ENCODE measurements at places on chromosomes 6 and 20. TPM values are rescaled to one million over a fixed set of nuclear protein-coding genes. Genes with fewer than 3 reads are reported as not detected.

The CTCFL gene
- not detected for total RNA-seq

The ADGB gene
- not detected for total RNA-seq

DNA sequence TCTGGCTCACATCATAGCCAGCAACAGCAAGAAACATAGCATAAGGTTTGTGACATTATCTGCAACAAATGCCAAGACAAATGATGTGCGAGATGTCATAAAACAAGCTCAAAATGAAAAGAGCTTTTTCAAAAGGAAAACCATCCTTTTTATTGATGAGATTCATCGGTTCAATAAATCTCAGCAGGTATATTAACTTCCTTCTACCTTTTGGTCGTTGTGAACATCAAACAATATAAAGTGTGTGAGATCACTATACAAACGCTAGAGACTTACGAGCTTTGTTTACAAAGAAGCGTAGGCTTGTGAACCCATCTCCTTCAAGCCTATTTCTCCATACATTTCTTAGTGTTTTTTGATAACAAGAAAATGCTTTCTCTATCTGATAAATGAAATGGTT is 3.5 kb downstream of the WRNIP1 start:
- no peak for DNase-seq

GRCh38 chr6:155301867-155302266 is 12.4 kb downstream of the TFB1M start:
- no peak for DNase-seq

DNA sequence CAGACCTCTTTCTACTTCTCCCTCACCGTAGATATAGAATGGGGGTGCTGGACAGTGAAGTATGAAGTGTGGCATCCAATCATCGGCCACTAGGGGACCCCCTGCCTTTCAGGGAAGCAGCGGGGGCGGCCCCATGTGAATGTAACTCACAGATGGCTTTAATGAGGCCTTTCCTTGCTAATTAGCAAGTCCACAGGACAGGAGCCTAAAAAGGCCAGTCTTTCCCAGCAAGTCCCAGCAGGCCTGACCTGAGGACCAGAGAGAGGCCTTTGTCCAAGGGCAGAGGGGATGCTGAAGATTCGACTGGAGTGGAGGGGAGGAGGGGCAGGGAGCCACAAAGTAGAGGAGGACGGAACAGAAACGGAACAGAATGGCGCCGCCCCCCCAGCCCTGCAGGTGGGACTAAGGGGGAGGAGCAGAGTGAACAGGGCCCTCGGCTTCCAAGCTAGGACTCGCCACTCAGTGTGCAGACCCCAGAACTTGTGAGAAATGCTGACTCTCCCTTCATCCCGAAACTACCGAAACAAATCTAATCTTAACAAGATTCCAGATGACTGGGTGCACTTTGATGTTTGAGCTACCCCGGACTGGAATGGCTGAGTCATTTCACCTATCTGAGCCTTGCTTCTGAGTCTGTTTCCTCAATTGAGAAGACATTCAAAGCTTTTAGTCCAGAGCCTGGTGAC is 5.8 kb downstream of the C6orf132 start:
- no peak for DNase-seq

GRCh38 chr20:13098720-13099355 is 90.1 kb downstream of the SPTLC3 start:
- no peak for DNase-seq

DNA sequence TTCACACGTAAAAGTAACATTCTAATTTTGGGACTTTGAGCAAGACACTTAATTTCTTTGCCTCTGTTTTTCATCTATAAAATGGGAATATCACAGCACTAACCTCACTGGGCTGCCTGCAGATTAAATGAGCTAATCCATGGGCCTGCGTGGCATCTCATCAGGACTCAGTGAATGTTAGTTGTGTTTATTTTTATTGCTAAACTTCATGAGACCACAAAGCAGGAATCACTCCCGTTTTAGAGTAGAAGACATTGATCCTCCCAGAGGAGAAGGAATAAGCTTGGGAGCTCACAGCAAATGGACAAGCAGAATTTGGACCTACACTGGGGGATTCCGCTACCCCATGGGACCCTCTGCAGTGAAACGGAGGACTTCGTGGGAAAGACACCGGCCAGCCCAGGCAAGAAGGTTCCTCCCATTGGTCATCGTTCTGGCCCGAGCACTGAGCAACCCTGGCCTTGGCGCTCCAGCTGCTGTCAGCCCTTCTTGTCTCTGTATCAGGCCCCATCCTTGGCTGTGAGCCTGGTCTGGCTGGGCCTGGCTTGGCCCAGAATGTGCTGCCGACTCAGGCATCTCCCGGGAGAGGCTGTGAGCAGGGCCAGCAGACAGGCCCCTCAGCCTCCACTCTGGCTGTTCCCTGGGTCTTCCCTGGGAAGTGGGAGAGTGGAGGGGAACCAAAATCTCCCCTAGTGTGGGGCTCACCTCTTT is 79.8 kb downstream of the NFATC2 start:
- peak; percentile 75 for DNase-seq

GRCh38 chr6:159196430-159196975 is 27.3 kb downstream of the FNDC1 start:
- DNase-seq = no peak

The SENP6 gene
- 122 TPM for total RNA-seq

DNA sequence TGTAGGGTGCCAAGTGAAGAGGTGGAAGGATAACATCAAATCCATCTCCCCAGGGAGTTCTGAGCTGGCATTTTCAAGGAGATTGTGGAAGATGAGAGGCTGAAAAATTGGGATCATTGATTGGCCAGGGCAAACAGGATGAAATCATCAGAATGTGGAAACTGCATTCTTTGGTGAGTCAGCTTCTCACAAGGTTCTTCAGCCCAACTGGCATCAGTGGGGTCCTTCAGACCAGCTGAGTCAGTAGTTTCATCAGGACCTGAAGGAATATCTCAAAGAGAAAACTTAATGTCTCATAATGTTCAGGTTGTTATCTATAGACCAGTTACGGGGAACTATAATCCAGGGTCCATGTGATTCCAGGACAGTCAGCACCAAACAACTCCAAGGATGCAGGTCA is 195.8 kb downstream of the HAO1 start:
- DNase-seq = no peak

- DNase-seq = no peak
Observed at GRCh38 chr20:31475472-31476293, 595 bp downstream of the REM1 start.

DNA sequence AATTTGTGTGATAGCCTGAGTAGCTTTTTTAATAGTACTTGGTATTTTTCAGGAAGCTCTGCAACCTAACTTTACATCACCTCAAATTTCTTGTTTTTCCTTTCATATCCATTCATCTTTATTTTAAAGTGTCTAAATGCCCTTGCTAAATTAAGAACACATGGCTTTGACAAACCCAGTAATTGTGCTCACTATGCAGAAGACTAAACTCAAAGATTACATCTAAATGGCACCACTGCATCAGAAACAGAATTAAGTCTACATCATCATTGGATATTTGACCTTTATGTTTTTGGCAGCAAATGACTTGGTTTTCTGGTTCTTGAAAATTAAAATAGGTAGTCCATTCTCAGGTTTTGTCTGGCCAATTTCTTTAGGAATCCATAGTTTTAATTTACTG is 69.6 kb upstream of the HDGFL1 start:
- DNase-seq = no peak

- peak; percentile 90 for DNase-seq
Observed at GRCh38 chr6:2891768-2892170, 11.3 kb downstream of the SERPINB9 start.

- DNase-seq = no peak
Observed at GRCh38 chr6:111989743-111990142, 64.2 kb upstream of the CCN6 start.

The CD93 gene
- 53.7 TPM for total RNA-seq

The HDAC2 gene
- 47.9 TPM for total RNA-seq

DNA sequence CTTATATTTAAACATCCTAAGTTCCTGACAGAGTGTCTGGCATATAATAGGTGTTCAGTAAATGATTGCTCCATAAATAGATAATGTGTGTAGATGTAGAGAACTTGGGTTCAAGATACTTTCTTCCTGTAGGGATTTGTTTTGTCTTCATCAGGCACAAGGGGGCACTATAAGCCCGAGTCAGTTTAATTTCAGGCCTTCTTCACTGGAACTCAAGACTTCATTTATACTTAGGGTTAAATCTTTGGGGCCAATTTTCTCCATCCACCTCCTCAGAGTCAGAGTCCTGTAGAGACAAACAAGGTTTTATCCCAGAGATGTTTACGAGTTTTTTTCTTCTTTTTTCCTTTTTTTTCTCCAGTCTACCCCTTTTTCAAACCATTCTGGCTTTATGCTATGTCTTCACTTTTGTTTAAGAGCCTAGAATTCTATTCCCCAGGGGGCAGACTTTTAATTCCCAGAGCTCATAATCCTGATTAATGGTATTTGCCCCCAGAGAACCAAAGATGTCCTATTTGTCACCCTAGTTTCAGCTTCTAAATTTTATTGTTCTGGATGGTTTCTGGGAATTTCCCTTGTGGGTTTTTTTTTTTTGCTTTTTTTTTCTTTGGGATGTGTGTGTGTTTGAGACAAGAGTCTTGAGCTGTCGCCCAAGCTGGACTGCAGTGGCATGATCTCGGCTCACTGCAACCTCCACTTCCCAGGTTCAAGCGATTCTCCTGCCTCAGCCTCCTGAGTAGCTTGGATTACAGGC is 88.4 kb downstream of the HFE start:
- DNase-seq = no peak

DNA sequence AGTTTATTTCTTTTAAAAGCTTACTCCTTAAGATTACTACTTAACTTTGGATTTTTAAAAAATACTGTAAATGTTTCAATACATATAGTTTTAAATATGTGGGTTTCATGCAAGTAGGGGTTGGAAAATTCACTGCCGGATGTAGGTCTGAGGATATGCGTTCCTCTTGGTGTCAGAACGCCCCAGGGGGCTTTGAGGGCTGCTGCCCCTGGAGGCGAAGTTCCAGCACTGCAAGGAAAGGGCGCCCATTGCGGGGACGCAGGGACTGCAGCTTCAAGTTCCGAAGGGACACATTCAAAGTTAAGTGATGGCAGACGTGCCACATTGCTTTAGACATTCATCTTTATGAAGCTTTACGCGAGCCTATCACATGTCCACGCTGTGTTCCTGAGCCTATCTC is 152.9 kb downstream of the SOD2 start:
- peak; percentile 43 for DNase-seq

DNA sequence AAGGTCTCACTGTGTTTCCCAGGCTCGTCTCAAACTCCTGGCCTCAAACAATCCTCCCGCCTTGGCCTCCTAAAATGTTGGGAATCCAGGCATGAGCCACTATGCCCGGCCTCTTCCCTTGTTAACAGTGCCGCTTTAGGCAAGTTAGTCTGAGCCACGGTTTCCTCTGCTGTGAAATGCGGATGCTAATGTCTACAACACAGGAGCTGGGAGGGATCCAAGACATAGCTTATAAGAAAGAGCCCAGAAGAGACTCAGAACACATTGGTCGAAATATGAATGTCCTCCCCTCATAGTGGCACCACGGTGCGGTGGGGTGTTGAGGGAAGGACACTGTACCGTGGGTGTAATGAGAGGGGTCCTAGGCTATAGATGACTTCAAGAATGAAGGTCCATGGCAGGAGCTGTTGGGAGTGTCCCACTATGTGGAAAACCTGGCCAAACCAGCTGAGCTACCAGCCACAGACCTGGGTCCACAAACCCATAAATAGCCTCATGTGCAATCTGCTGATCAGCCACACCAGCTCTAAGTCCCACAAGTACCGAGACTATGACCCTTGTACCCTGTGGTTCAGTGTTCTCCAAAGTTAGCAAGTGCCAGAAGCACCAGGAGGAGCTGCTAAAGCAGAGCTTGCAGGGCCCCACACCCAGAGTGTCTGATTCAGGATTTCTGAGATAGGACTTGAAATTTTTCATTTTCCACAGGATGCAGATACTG is 57.8 kb upstream of the ZFAND3 start:
- DNase-seq = no peak

The CST1 gene
- not detected for total RNA-seq

DNA sequence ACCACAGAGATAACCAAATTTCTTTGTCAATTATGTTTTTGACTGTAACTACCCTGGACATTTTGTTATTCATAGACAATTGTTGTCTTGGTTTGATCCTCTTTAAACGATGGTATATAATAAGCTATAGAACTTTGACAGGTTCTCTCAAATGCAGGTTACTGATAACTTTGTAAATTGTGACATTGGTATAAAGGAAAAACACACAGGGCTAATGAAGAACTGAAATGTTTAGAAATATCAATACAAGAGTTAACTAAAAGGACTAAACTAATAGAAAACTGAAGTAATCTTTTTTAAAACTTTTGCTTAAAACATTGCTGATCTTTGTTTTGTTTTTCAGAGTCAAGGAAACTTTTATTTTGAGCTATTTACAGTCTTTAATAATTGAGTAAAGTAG is 124.8 kb downstream of the TPBG start:
- DNase-seq = no peak

The KIAA0408 gene
- total RNA-seq = 6.6 TPM
